Right atrium auricular region (tissue), 2 donors: ENCODE measurements at places on chromosomes 3 and 15.

DNA sequence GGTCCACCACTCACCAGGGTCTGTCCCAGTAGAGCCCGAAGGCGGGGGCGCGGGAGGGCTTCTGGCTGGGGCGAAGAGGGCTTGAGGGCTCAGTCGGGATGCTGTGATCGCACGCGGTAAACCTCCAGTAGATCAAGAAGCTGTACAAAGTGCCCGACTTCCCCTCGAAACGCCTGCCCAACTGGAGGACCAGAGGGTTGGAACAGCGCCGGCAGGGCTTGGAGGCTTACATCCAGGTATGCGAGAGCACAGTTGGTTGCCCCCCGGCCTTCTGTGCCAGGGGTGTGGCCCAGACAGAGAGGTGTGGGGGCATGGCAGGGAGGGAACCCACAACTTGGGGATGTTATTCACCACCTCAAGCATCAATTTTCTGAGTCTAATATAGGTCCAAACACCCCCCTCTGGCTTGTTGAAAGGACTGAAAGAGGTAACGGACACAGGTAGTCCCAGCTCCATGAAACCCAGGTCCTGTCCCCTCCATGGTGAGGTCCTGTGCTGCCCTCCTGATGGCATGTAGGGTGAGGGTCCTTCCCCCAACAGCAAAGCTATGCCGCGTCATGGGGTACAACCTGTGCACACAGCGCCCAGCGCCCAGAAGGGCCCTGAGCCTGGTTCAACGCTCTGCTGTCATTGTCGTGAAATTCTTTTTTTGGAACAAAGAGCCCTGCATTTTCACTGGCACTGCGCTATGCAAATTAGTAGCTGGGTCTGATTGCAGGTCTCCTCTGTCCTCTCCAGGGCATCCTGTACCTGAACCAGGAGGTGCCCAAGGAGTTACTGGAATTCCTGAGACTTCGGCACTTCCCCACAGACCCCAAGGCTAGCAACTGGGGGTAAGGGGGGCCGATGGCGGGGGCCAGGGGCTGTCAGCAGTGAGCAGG lies 1.2 kb downstream of the SNX22 start:
- no peak for DNase-seq

- no peak for DNase-seq
Observed at GRCh38 chr3:182941719-182942118, 38.6 kb downstream of the DCUN1D1 start.

DNA sequence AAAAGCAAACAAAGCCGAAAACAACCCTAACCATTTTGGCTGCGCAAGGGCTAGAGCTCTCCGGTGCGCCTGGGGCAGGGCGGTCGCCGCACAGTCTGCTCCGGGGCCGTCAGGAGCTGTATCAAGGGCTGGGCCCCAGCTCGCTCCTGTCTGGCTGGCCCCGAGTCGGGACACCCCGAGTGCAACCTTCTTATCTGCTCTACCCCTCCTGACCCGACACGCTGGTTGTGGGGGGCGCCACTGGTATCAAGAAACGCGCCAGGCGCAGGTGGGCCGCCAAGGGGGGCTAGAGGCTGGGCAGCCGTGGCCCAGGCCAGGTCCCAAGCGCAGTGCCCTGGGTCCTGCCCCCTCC lies 36.0 kb downstream of the NR2F2 start:
- DNase-seq: no peak

DNA sequence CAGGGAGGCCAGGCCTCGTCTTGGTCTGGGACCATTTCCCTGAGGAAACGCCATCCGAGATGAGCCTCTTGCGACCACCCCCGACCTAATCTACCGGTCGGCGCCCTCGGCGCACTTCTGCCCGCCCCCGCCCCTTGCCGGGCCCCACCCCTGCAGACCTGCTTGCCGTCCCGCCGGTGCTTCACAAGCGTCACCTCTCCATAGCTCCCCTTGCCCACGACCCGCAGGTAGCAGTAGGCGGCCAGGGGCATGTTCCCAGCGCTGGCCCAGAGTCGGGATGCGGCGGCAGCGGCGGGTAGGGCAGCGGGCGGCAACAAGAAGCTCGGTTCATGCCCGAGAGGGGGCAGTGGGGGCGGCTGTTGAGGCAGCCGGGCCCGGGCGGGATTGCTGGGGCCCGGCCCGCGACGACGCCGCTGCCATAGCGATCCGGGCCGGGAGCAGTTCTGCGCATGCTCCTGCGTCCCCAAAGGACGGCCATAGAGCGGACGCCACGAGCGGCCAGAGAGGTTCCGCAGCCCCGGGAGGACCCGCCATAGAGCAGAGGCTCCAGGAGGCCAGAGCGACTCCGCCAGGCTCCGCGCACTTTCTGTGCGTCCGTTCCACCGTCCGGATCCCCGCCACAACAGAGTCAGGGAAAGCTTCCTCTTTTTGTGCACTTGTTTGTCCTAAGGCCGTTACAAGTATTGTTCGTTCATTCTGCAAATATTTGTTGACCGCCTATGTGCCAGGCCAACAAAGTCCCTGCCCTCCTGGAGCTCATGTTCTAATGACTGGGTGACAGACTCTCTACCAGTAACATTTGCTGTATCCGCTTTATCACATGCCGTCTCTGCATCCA lies at the start of gene NEK4:
NEK4 (minus strand) TSS at position 445 of the 838 bp plus-strand sequence; CDS start at position 251, 194 bp downstream.
- DNase-seq: peak; percentile 85

DNA sequence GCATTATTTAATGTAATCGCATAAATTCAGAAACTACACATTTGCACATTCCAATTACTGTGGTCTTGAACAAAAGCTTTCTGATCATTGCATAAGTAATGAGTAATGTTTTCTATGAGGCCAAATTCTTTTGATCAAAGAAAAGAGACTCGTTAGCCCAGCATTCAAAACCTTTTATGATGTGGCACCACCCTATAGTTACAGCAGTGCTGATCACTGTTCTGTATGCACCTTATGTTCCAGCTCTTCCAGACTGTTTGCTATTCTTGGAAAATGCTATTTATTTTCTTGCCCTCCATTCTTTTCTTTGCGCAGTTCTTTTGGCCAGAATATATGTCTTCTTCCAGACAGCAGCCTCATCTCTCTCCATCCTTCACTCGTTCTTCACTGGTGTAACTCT lies 42.3 kb downstream of the MAP3K13 start:
- DNase-seq: no peak

DNA sequence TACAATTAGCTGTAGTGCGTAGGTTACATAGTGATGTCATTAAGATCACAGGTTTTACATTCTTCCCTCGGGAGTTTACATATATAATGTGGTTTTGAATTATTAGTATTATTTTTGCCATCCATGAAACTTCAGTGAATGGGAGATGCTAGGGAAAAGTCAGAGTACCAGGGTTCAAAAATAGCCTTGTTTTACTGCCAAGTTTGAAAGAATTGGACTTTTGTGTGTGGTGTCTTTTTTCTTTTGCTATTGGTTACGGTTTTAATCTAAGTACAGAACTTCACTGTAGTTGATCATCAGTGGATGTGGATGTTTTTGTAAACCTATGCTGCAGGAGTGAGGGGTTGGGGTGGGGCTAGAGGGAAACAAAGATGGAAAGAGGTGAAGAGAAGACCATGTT lies 20.7 kb downstream of the SLC25A26 start:
- no peak for DNase-seq

GRCh38 chr3:131403216-131403895 lies 21.8 kb downstream of the NUDT16 start:
- no peak for DNase-seq

DNA sequence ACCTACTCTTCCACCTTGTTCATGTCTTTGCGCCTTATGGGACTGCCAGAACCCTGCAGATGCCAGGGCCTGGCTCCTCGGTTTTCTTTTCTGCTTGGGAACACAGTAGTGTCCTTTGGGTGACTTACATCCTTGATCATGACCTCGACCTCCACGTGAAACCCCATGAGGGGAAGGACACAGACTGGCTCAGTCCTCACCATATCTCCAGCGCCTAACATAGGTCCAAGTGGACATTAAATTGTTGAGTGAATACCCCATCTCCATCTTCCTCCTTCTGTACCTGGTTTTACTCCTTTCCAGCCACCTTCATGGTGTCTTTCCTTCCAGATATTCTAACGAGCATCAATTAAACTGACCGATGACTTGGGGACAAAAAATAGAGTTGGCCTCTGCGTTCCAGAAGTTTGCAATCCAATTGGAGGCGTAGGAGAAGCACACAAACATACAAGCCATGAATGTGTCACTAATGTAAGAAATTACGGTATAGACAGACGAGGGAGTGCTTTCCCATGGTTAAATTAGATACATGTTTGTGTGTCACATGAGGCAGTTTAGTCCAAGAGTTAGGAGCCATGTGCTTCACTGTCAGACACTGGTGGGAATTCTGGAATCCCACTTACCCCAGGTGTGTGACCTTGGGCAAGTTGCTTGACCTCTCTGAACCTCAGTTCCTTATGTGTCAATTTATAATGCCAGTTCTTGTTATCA lies 907 bp upstream of the HERC1 start:
- DNase-seq: no peak

GRCh38 chr3:45524565-45524964 lies 70.0 kb upstream of the LIMD1 start:
- no peak for DNase-seq

DNA sequence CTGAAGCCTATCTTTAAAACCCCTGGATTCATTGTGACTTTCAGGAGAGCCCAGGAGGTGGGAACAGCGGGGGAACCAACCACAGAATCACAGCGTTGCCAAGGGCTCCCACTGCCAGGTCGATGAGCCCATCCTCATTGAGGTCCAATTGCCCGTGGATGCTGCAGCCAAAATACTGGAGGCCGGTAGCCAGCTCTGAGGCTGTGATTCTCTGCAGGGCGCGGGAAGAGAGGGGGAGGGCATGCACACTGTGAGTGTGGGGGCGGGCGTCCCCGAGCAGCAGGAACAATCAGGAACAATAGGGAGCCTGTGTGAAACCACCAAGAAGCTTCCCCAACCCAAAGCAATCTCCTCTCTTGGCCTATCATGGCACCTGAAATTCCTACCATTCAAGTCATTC lies 53.4 kb downstream of the FEM1B start:
- no peak for DNase-seq
